ENCODE measurements at places on chromosomes 6 and 20.

GRCh38 chr20:47020231-47020630 is 125.6 kb downstream of the EYA2 start:
- no peak for DNase-seq

- no peak for DNase-seq
Observed at GRCh38 chr6:111543913-111544435, 61.0 kb upstream of the REV3L start.

GRCh38 chr6:53679446-53679933 is 13.9 kb upstream of the KLHL31 start:
- peak; percentile 61 for DNase-seq

- peak; percentile 3 for DNase-seq
Observed at GRCh38 chr20:7449269-7449668, 491.0 kb downstream of the HAO1 start.

DNA sequence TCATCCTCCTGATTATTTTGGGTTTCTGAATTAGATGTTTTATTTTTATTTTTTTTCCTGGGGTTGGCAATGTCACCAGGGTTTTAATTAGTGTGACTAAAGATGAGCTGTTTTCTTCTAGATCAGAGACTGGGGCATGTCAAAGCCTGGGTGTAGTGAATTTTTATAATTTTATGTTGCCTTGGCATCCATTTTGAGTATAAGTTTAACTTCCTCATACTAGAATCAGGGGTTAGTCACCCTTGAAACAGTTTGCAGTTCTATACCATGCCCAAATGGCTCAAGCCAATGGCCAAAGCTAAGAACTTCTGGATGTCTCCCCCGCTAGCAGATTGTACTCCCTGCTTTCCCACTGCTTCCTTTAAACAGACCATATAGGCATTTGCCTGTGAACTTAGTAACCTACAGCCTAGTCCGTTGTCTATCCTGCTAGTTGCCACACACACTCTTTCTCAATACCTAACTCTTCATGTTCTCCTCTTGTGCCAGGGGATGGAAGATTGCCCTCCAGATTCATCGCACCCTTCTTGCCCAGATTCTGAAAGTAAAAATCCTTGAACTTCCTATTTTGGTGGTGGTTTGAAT is 54.5 kb downstream of the KIAA0408 start:
- DNase-seq: no peak

DNA sequence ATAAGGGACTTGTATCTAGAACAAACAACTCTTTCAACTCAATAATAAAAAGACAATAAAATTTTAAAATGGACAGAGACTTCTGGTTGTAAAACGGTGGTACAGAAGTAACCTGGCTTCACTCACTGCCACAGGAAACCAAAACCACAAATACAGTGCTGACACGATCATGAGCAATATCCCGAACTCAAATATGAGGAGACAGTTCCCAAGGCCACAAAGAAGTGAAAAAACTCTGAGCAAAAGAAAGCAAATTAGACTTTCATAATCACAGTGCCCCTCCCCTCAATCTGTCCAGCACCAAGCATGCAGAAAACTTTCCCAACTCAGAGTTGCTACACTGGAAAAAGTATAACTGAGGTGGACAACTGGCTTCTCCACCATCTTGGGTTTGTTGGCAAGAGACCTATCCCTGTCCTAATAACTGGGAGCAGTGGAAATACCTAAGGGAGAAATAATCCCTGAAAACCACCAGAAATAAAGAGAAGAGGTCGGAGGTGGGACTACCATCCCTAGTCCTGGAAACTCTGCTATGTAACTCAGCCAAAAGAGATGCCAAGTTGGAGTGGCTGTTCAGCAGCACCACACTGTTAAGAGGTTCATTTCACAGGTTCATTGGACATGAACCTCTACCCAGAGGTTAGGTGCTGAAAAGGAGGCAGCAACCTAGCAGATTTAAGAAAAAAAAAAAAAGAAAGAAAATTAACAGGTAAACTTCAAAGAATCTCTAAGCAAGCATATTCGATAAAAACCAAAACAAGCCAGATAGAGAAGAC is 55.5 kb downstream of the REV3L start:
- peak; percentile 91 for DNase-seq

DNA sequence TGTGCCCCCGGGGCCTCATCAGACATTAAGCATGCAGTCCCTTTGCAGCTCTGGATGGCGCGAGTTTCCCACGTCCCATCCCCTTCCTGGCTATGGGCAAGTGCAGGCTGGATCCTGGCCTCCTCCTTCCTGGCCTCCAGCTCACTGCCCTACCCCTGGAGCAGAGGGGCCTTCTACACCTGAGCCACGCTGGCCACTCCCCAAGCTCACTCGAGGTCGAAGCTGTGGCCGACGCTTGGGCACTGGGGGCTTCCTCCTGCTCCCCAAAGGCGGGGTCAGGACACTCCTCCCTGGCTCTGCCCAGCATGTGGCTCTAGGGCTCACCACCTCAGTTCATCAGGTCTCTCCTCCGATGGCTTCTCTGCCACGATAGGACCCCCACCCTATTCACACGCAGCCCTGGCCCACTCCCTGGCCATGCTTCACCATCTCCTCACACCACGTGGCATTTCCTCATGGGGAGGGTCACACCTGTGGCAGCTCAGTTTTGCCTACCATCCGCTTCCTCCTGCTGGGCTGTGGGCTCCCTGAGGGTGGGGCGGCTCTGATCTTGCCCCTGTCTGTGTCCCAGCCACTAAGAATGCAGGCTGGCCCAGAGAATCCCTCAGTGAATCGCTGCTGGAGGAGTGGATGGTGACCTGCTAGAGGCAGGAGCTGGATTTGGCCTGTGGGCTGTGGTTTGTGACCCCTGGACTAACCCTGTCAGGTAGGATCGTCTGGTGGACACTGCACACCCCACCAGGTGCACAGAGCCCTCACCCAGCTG is 280.7 kb downstream of the TAF4 start:
- DNase-seq: no peak

GRCh38 chr6:121321282-121321681 is 13.0 kb downstream of the TBC1D32 start:
- no peak for DNase-seq

GRCh38 chr6:106512968-106513574 is 116.2 kb downstream of the RTN4IP1 start:
- no peak for DNase-seq

DNA sequence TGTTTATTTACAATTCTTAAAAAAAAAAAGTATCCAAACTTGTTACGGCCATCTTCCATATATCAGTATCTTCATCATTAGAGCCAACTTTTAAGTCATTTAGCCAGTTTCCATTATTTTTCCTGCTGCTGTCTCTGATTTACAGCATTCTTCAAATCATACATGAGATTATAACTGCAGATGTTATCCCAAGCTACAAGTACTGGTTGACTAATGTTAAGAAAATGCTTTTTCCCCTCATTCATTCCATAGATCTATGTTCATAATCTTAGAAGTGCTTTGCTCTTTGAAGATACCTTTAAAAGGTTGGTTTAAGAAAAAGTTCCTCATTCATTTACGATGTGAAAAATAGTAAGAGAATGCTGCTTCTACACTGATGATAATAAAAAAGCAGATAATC is 158.7 kb downstream of the RNGTT start:
- no peak for DNase-seq

- DNase-seq: no peak
Observed at GRCh38 chr6:169791721-169792131, 40.3 kb downstream of the ERMARD start.

DNA sequence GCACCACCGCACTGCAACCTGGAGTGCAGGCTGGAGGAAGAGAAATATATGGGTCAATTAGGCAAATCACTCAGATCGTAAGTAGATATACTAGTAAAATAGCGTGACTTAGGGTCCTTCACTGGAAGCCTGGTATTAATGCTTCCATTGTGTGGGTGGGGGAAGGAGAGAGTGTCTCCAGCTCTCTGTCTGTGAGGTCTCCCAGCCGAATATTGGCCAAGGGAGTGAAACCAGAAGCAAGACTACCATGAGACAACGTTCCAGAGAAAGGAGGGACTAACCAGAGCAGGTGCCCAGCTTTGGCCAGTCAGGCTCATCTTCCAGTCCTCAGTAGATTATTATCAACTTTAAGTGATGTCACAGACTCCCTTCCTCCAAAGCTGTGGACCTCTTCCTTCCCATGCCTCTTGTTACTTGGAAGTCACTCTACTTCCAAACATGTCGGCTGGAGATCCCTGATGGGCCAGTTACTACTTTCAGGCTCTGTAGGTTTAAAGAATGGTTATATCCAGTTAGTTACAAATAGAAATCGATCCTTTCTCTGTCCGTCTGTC is 28.8 kb downstream of the MTHFD1L start:
- DNase-seq: no peak

DNA sequence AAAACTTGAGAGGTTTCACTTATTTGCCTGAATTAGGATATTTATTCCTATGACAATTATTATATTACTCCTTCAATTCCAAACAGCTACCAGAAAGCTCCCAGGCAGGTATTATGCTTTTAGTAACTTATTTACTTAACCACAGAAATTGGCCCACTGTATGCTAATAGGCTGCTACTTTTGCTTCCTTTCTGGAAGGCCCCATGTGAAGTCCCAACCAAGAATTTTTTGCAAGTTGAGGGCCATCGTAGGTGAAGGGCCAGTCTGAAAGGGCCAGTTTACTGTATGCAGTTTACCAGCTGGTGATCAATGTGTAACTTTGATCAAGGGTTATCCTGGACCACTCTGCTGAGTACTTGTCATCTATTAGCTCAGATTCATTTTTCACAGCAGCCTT is 45.0 kb downstream of the EDN1 start:
- DNase-seq: no peak

GRCh38 chr6:111377558-111378120 is 105.4 kb downstream of the REV3L start:
- DNase-seq: peak; percentile 17

DNA sequence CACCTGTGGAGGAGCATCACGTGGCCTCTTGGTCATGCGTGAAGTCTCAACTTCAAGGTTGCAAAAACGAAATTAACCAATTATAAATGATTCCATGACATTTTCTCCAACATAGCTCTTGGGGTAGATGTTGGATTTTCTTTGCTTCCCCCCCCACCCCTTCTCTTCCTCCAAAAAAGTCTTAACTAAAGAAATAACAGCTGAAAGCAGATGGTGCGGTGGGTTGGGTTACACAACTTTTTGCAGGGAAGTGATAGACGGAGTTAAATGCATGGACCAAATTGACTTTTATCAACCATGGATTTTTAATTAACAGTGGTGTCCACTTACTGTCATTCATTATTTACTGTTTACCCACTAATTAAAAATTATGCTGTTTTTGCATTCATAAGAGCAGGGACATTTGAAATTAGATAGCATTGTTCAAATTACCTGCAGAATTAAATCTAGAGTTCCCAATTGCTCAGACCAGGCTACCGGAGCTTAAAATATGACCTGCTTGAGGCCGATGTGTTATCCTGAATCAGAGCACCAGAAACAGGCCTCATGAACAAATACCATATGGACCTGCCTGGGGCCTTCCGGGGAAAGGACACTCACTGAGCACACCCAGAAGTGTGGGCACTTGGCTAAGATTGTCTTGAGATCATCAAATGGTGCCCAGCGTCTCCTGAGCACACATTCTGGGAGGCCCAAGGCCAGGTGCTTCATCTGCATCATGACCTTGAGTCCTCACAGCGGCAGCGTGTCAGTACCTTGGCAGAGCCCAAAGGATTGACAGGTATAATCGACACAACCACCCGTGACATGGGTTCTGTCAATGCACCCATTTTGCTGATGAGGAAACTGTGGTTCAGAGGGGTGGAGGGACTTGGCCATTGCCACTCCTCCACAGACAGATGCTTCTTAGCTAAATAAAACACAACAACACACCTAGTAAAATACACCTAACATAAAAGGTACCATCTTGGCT is 41.5 kb downstream of the APCDD1L start:
- no peak for DNase-seq

DNA sequence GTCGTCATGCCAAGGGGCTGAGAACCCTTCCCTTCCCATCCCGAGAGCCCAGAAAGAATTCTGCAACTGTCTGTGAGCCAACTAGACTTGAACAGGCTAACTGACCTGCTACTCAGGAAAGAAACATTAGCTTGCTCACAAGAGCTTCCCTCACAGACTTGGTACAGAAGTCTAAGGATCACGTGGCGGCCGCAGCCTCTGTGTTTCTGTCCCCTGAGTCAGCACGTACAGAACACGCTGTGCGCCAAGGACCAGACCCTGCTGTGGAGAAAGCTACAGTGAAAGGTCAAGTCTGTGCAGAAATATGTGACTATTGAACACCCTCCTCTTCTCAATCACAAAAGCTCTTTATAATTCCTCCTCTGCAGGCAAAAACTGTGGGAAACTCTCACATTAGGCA is 151.3 kb upstream of the QKI start:
- DNase-seq: peak; percentile 29

DNA sequence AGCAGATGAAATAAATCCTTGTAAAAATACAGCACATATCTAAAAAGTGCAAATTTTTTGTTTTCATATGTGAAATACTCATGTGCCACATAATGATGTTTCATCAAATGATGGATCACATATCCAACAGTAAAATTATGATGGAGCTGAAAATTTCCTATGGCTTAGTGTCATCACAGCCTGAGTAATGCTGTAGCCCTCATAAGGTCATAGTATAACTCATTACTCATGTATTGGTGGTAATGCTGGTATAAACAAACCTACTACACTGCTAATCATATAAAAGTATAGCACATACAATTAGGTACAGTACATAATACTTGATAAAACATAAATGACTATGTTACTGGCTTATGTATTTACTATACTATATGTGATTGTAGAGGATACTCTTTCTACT is 12.9 kb downstream of the TSPYL1 start:
- no peak for DNase-seq

GRCh38 chr20:50338479-50339391 is 148.1 kb downstream of the CEBPB start:
- DNase-seq: no peak

DNA sequence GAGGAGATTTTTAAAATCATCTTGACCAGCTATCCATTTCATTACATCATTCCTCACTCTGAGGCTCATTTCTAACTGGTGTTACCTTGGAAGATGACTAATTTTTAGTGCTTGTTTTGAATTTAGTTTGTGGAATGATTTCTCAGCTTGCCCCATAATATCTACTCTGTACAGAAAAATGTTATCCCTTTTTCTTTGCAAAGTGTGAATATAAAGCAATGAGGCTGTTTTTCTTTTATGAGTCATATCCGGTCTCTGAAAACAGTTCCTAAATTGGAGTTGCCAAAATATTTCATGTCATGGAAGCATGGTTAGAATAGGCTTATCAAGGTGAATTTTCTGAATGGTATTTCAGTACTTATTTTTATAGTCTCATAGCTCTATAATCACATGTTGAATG is 43.8 kb downstream of the FUT9 start:
- no peak for DNase-seq

GRCh38 chr20:39067526-39068216 is 105.5 kb downstream of the DHX35 start:
- DNase-seq: peak; percentile 15

Data from fibroblast of pulmonary artery (primary cell).